ENCODE measurements at places on chromosomes 5 and 9.

GRCh38 chr5:158032246-158032645 is 173.3 kb upstream of the CLINT1 start:
- no peak for DNase-seq

DNA sequence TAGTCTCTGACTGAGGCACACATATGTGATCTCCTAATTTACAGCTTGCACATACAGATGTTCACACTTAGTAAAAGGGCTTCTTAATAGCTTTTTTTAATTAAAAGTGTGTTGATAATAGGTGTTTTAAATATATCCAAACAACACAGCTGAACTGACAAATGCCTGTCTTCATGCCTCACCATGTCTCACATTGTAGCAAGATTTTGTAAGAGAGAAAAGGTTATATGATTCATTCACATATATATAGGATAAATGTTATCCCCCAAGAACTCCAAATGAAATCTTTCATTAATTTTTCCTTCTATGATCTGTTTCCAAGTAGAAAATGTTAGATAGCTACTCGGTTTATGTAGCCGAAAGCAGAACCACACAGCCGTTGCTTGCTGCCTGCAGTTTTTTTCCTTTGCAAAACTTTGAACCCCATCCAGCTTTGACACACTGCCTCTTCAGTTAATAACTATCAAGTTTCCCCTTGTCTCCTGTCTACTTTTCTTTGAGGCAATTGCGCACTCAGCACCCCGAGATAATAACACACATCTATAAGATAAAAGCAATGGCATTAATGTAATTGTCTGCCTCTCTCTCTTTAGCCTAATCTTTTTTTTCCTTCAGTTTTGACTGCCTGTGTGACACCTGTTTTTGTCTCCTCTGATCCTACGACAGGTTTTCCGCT is 299.2 kb downstream of the BNC2 start:
- no peak for DNase-seq

GRCh38 chr5:73759771-73760170 is 133.8 kb downstream of the ARHGEF28 start:
- DNase-seq = no peak

DNA sequence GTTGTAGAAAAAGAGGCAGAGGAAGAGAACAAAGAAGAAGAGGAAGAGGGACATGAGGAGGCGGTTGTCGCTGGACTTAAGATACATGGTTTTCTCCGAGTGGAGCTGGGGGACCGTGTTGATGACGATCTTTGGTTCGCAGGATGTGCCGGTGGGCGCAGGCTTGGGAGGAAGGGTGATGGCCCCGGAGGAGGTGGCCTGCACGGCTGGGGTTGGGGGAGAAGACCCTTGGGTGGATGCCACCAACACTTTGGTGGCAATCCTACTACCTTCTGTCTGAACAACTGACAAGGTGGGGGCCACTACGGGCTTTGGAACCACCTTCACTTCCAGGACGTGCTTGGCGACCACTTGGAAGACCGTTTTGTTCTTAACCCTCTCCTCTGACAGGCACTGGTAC is 60.7 kb downstream of the SECISBP2 start:
- DNase-seq = no peak

- no peak for DNase-seq
Measured at GRCh38 chr9:37407468-37407867, 15.0 kb upstream of the GRHPR start.

- no peak for DNase-seq
Measured at GRCh38 chr9:74848153-74848525, 39.6 kb downstream of the TRPM6 start.

Measured in breast epithelium (tissue), 4 donors.